ENCODE measurements at places on chromosomes 6 and 20. TPM values are rescaled to one million over a fixed set of nuclear protein-coding genes. Genes with fewer than 3 reads are reported as not detected.

DNA sequence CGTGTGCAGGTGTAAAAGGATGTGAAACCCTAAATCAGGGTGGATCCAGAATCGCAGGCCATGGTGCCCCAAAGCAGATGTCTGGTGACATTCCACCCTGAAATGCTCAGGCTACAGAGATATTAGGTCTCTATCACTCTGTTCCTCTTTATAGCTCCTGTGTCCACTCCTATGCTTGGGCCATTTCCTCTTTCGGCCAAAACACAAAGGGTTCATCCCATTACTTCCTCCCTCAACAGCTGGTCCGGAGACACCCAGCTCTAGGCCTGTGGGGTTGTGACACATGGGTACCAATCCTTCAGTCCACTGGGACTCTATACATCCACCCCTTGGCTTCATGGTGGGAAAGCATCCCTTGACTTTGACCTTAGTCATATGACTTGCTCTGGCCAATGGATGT is 1.7 kb upstream of the SIGLEC1 start:
- DNase-seq = no peak

Gene CST1
- not detected for total RNA-seq

Gene HRH3
- total RNA-seq = not detected

Gene TFB1M
- total RNA-seq = 18.8 TPM

- DNase-seq = no peak
Observed at GRCh38 chr6:148817689-148818088, 70.9 kb downstream of the UST start.

- DNase-seq = no peak
Observed at GRCh38 chr6:166572370-166573261, 13.9 kb downstream of the RAMACL start.

Gene KCNK5
- total RNA-seq = 0.47 TPM

- DNase-seq = peak; percentile 60
Observed at GRCh38 chr20:48831718-48832404, 4.1 kb upstream of the PREX1 start.

DNA sequence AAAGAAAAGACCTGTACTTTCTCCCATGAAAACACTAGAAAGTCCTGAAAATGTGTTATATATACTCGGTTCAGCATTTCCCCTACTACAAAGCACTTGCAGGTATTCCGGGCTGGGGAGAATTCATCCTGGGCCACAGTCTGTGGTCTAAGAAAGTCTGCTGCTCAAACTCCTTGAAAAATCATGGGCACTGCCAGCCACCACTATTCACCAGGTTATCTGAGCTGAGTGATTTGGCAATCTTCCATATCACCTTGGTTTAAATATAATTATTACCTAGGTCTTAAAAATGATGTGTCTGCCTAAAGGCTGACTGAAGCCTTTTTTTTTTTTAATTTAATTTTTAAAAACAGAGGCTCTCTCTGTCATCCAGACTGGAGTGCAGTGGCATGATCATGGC is 11.3 kb downstream of the FKBP5 start:
- no peak for DNase-seq

GRCh38 chr20:33791959-33792597 is 19.1 kb upstream of the CHMP4B start:
- DNase-seq = no peak

DNA sequence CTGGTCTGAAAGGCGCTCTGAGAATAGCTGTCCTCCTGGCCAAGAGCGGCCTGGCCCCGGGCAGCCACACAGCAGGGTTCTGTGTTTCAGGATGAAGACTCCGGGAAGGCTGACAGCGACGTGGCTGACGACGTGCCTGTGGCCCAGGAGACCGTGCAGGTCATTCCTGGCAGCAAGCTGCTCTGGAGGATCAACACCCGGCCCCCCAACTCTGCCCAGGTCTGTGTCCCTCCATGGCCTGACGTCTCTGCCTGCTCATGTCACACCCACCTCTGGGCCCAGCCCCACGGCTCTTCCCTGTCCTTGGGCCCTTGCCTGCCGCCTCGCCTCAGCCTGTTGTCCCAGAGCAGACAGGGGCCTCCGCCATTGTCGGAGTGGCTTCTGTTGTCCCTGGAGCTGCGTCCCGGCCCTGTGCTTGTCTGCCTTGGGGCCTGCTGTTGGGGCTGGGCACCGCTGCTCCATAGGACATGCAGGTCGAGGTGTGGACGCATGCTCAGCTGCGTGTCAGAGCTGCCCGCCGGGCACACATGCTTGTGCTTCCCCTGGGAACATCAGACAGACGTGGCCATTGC is 16.2 kb upstream of the ADRM1 start:
- DNase-seq = peak; percentile 48

Gene C6orf163
- total RNA-seq = 1.6 TPM

DNA sequence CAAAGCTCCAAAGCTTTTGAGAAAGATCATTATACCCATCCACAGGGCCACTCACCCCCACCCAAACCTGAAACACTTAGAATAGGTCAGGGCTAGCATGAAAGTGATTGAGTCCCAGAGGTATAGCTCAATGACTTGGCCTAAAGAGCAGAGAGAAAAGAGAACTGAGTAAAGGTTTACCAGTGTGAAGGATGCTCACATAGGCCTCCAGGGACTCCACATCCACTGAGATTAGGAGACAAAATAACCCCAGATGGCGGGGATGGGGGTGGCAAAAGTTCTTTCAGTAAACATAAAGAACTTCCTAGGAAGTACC is 12.2 kb downstream of the SAYSD1 start:
- no peak for DNase-seq

DNA sequence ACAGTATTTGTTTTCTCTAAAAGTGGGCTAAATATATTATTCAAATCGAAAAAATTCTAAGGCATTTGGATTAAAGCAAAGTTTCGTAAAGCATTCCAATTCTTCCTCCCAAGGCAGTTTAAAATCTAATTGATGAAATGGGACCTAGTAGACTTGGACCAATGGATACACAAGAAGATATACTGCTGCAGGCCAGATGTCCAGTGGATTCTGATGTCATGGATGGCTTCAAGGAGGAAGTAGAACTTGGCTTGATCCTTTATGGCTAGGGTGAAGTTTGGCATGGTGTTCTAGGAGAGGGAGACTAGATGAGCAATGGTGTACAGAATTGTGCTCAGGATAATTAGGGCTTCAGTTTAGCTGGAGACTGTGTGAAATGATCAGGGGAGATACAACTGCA is 559.5 kb upstream of the MMS22L start:
- no peak for DNase-seq

GRCh38 chr6:45966340-45966739 is 49.3 kb downstream of the CLIC5 start:
- DNase-seq = no peak

DNA sequence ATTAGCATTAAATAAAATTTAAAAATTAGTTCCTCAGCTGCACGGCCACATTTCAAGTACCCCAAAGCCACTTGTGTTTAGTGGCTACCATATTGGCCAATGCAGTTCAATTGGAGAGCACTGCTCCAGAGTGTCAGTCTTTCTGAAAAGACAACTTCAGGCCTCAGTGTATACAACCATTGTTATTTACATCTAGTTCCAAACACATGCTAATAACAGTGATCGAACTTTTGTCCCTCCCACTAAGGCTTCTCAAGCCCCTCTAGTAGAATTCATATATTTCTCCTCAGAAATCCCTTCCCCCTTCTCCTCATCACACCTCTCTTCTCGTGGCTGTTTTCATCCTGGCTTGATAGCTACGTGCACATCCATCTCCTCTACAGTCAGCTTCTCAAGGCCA is 32.9 kb downstream of the HIVEP2 start:
- DNase-seq = no peak

Gene NUP43
- total RNA-seq = 29.7 TPM

GRCh38 chr6:169265486-169266131 is 12.0 kb upstream of the THBS2 start:
- DNase-seq = no peak

- DNase-seq = peak; percentile 82
Observed at GRCh38 chr6:151390851-151391470, 398 bp downstream of the ZBTB2 start.

- DNase-seq = no peak
Observed at GRCh38 chr20:16337707-16338106, 235.5 kb downstream of the KIF16B start.

Gene TXLNB
- 137 TPM for total RNA-seq

Gene ARMH2
- not detected for total RNA-seq

GRCh38 chr20:20447196-20447595 is 79.3 kb downstream of the INSM1 start:
- no peak for DNase-seq

Gene DYNLT2
- total RNA-seq = 0.66 TPM

Data from left ventricle myocardium inferior (tissue), 1 donor.